ENCODE measurements at places on chromosomes 4 and X.

DNA sequence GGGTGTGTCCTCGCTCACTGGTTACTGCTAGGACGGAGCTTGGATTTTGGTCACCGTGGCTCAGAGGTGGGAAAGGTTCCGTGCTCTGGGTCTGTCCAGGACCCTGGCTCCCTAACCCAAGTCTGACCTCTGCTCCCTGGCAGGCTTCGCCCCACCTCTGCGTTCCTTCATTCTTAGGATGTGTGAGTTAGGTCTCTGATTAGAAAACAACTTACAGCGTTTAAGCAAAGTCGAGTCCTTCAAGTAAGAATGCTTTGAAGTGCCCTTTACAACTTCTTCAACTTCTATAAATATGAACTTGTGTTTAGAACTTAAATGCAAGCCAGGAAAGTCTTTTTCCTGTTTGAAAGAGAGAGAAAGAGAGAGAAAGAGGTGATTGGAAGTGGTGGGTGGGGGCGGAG lies 891 bp downstream of the TLR2 start:
- DNase-seq, result no peak

DNA sequence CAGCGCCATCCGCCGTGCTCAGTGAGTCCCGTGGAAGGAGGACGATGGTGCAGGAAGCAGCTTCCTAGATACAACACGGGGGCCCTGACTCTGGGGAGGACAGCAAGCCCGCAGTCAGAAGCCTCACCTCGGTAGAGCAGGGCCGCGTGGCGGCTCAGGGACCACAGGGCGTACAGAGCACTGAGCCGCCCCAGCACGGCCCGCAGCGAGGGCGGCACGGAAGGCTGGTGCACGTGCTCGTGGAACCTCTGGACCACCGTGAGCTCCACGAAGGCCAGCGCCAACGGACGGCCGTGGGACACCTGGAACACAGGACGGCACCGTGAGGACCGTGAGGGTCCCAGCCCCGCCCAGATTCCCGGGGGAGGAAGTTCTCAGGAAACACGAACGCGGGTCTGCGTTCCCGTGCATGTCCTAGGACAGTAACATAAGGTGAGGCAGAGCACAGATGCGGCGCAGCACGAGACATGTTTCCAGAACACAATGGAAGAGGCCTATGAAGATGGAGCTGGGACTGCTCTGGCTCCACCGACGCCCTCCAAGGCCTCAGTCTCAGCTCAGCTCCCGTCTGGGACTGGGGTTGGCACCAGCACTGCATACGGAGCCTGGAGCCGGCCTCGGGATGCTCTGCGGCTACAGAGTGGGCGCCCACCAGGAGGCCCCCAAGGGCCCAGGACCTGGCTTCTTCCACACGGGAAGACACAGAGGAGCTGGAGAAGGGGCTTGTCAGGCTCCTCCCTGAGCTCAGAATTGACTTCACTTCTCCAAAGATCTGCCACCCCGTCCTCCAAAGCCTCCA lies 65.5 kb downstream of the ACOX3 start:
- DNase-seq, result no peak

- DNase-seq, result no peak
These were observed 7.4 kb downstream of the MAGEB10 start for GRCh38 chrX:27815209-27815608.

- DNase-seq, result no peak
These were observed 100.0 kb downstream of the LARP1B start for GRCh38 chr4:128161138-128161537.

- DNase-seq, result no peak
These were observed 60.5 kb downstream of the ELF4 start for GRCh38 chrX:130049821-130050220.

DNA sequence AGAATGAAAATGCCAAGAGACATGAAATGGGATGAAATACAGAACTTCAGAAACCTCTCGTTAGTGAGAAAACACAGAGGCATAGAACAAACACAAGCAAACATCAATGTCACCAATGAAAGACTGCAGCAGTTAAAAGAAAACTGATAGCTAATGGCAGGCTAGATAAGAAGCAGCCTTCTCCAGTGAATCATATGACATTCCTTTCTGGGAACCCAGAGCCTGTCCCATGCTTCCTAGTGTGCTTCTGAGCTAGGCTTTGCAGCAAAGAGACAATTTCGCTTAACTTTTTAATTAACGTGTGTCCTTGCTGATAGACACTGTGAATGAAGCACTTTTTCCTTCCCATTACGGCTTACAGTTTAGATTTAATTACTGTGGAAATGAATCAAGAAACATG lies 444.6 kb downstream of the IL15 start:
- DNase-seq, result no peak

- no peak for DNase-seq
These were observed 78.2 kb downstream of the FAM47A start for GRCh38 chrX:34053931-34054330.

- DNase-seq, result no peak
These were observed 171.2 kb downstream of the AMELX start for GRCh38 chrX:11464380-11464779.

- DNase-seq, result no peak
These were observed 98.8 kb downstream of the NPNT start for GRCh38 chr4:105994061-105994460.

DNA sequence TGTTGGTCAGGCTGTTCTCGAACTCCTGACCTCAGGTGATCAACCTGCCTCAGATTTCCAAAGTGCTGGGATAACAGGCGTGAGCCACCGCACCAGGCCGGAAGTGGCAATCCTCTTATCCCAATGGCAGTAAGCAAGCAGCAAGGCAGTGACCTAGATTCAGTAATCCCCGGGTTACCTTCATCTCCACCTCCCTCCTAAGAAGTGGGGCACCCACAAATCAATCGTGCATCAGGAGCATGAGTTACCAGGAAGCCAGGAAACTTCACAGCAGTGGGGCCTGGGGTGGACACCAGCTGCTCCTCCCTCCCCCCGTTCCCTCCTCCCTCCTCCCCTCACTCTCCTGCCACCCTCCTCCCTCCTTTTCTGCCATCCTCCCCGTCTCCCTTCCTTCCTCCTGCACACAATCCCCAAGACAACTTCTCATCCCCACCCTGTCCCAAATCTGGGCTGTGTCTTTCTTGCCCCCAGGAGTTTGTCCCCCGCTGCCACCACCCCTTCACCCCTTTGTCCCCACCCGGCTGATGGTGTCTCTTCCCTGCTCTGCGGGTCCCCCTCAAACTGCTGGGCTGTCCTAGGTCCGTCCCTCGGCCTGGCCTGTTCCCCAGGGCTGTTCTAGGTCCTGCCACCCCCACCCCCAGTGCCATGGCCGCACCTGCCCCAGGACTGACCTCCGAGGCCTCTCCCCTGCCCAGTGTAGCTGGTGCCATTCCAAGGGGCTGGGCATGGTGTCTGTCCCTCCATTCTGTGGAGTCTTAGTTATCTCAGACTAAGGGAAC lies 2.2 kb downstream of the PDE6B start:
- no peak for DNase-seq

DNA sequence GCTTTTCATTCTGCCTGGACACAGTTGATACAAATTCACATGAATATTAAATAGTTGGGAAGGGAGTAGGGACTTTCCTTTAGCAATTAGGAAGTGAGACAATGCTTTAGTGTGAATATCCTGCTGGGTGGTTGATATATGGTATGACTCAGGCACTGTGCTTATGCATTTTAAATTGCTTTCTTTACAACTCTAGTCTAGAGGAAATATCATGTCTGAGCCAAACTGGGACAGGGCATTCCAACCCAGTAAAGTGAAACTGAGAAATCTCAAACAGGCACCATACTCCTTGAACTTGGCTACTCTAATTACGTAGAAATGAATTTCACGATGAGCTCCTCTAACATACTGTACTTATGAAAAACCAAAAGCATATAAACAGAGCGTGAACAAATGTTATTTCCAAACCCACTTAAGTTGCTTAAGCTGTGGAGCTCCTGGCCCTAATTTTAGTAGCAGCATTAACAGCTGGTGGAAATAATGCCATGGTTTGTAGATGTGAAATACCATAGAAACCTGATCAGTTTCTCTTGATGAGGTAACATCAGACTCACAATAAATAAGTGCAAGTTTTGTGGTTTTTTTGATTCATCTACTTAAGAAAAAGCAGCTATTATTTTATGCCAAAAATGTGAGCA lies 242.9 kb upstream of the GK2 start:
- no peak for DNase-seq

GRCh38 chr4:147731580-147732517 lies at the start of gene ARHGAP10:
TSS of gene ARHGAP10 (plus strand) at chr4:147732088. CDS start at chr4:147732302, 214 bp downstream.
- peak; percentile 73 for DNase-seq

GRCh38 chr4:84790769-84791565 lies 175.5 kb downstream of the WDFY3 start:
- DNase-seq, result no peak

DNA sequence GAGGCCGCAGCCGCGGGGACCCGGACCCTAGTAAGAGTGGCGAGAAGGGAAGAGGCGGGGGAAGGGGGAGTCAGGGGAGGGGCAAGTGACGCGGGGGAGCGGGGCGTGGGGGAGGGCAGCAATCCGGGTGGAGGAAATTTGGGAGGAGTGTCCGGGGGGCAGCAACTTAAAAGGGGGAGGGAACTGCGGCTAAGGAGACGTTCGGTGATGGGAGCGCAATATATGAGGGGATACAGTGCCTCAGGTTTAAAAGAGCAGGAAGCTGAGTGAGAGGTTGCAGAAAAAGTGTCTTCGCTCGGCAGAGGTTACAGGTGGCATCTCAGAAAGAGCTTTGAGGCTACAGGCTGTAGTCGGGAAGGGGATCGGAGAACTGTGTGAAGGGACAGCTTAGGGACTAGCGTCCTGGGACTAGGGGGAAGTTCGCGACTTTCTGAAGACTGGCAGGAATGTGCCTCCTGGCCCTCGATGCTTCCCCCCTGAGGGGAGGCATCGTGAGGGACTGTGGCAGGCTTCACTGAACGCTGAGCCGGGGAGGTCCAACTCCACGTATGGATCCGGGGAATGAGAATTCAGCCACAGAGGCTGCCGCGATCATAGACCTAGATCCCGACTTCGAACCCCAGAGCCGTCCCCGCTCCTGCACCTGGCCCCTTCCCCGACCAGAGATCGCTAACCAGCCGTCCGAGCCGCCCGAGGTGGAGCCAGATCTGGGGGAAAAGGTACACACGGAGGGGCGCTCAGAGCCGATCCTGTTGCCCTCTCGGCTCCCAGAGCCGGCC lies 519 bp downstream of the FOXO4 start:
- no peak for DNase-seq

GRCh38 chr4:168138143-168138542 lies 45.8 kb downstream of the ANXA10 start:
- DNase-seq, result no peak

- no peak for DNase-seq
These were observed 69.5 kb downstream of the SLAIN2 start for GRCh38 chr4:48410812-48411211.

- no peak for DNase-seq
These were observed 199.8 kb downstream of the COMMD8 start for GRCh38 chr4:47263721-47264120.

- DNase-seq, result peak; percentile 4
These were observed 69.7 kb downstream of the CXXC4 start for GRCh38 chr4:104424989-104425388.

DNA sequence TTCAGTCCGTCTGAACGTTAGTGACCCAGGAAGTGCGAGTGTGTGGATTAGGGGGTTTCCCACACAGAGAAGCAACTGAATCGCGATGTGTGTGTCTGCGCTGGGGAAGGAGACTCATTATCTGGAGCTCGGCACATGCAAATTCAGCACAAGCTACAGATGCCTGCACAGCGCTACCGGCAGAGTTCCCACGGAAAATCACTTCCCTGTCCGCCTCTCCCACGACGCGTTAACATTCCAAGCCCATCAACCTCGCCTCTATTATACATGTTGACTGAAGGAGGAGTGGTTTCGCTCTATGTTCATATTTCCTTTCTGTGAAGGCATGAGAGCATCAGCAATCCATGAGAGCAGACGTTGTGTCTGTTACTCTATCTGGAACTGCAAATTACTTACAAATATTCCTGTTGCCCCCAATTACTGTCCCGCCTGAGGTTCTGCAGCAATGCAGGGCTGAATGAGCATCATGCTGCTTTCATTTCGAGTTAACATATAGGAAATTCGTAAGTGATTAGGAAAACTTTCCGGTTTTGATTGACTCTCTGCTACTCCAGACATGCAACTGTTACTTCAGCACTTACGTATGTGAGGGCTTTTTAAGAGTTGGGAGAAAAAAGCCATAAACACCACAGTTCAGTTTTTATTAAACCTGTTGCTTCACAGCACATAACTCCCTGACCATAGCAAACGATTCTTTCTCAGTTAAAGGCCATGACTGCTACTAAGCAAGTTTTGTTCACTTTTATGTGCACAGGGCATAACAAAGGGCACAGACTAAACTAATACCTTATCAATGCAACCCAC lies 15.0 kb upstream of the MTNR1A start:
- no peak for DNase-seq

- no peak for DNase-seq
These were observed at the start of gene KDR for GRCh38 chr4:55125087-55125721. TSS of gene KDR (minus strand) at chr4:55125595. CDS start at chr4:55125293, 302 bp downstream.

GRCh38 chr4:107699466-107700206 lies 20.4 kb downstream of the PAPSS1 start:
- DNase-seq, result no peak

DNA sequence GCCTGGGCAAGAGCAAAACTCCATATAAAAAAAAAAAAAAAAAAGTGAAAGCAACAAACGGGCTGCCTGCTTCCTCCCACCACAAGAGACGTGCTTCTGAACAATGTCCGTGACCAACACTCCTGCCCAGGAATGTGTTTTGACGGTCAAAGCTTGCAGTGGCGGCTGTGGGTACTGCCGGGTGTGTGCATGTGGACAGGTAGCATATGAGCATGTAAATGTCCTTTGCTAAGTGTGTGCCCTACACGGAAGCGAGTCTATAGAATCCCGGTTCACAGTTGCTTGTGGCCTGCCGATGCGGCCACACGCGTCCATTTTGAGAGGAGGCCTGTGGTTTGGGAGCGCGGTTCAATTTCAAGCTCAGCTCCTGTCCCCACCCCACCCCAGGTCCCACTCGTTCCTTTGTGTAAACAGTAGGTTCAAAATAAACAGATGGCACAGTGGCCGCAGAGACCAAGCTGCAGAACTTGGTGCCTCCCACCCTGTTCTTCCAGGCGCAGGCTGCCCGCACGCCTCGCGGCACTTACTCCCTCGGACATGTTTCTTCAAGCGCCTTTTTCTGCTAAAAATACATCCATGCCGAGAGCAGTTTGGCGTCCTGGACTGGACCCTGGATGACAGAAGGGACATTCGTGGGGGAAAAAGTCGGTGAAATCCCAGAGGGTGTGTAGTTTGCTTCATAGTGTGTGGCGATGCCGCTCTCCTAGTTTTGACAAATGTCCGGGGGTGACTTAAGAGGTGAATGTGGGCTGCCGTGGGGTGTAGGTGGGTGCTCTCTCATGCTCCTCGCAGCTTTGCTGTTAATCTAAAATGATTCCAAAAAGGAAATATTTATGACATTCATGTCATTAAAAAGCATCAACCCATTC lies 11.5 kb upstream of the NKX1-1 start:
- no peak for DNase-seq
